AG09319 (cell line): ENCODE measurements at places on chromosomes 2 and 18.

DNA sequence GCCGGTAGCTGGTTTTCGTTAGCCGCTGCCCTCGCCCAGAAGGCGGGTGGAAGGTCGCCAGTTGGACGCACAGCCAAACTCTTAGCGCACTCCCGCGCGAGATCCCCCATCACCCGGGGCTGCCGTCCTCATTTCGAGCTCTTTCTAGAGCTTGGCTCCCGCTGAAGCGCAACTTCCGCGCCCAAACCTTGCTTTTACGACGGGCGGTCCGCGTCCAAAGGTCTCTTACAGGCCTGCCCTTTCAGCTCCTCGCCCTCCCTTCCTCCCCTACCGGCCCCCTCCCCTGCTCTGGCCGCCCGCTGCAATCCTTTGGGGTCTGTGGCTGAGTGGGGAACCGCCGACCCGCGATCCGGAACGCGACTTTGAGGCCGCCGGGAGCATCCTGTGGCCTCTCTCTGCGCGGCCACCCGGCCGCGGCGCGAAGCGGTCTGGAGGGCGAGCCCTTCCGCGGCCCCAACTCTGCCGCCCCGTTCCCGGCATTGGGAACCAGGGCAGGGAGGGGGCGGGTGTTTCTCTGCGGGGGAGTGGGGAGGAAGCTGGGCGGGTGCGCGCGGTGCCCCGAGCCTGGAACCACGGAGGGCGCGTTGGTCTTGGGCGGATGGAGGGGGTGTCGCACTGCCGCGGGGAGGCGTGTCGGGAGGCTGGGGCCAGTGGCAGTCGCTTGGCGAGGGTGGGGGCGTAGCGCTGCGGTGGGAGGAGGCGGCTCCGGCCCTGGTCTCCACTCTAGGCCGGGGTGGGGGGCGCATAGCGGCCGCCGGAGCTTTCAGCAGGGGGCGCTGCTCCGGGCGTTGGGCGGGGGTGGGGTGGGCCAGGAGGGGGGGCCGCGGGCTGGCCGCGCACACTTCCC, at the start of gene GDF7:
Gene GDF7, plus strand, starts transcription at position 841 of the 847 bp plus-strand sequence. CDS start 96 bp downstream, outside the sequence.
- DNase-seq, result no peak

DNA sequence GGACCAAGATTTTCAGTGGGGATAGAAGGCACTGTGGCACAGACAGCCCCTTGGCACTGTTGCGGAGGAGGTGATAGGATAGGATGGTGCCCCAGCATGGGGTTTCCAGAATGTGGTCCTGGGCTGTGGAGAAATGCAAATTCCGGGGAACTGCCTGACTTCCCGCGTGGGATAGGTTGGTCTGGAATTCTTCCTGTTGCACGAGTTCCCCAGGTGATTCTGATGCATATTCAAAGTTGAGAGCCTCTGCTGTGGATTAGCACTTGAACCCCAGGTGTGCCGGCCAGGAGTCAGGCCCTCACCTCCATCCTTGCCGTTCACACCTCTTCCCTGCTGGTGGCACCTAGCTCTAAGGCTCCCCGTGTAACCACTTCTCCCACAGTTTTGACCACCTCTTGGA, 15.5 kb downstream of the NCK2 start:
- DNase-seq, result no peak

- no peak for DNase-seq
These were observed 30.8 kb upstream of the LRRTM4 start for GRCh38 chr2:77552956-77553355.

DNA sequence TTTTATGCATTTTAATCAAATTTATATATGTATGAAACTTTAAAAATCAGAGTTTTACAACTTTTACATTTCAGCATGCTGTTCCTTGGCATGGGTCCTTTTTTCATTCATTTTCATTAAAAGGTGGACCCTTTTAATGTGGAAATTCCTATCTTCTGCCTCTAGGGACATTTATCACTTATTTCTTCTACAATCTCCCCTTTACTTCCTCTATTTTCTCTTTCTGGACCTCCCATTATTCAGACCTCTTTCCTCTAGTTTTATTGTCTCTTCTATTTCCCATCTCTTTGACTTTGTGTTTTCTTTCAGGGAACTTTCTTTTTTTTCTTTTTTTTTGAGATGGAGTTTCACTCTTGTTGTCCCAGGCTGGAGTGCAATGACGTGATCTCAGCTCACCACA, 5.7 kb downstream of the PROC start:
- no peak for DNase-seq

- DNase-seq, result no peak
These were observed 11.8 kb upstream of the CBLN2 start for GRCh38 chr18:72555968-72556367.

DNA sequence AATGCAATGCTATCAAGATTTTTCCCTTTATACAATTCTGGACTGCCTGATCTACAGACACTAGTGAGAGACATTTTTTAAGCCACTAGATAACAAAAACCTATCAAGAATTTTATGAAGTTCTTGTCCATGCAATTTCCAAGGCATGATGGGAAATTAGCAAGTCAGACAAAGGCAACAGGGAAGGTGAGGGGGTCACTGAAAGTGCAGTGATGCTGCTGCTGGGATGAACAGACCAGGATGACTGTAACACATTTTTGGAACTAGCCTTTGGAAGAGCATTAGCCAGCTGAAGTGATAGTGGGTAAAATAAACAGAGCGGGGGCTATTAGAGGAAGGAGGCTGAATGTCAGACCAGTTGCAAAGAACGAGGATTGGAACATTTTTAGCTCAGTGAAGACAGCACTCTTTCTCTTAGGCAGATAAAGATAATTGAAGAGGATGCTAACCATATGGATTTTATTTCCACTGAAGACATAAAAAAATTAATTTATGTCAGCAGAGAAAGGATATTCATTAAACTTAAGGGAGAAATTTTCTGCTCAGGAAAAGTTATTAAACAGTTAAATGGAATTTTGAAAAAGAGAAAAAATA, 17.9 kb downstream of the NRXN1 start:
- DNase-seq, result no peak

DNA sequence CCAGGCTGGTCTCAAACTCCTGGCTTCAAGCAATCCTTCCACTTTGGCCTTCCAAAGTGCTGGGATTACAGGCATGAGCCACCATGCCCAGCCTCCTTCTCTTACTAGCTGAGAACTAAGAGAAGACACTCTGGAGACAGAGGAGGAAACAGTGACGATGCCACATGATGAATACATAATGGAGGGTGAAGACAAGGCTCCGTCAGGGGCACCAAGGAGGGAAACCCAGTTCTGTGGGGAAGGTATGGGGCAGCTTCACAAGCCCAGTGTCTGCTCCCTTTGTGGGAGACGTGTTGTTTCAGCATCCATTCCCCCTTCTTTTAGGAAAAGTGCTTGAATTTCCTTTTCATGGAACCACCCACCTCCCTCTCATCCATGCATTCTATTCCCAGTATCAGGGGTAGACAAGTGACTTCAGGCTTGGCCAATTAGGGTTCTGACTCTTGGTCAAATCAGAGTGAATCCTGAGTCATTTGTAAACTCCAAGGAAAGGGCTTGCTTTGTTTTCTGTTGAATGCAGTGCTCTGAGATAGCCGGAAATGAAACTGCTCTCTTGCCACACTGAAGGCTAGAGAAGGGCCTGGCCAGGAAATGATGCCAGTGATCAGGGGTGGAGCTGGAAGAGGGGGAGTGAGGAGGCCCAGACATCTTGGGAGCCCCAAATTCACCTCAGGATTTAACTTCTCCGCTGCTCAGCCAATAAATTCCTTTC, 23.7 kb downstream of the TMEM127 start:
- no peak for DNase-seq

GRCh38 chr18:36627637-36628036, 201.2 kb downstream of the TPGS2 start:
- no peak for DNase-seq

GRCh38 chr18:13756671-13757070, 30.2 kb downstream of the RNMT start:
- DNase-seq, result no peak

DNA sequence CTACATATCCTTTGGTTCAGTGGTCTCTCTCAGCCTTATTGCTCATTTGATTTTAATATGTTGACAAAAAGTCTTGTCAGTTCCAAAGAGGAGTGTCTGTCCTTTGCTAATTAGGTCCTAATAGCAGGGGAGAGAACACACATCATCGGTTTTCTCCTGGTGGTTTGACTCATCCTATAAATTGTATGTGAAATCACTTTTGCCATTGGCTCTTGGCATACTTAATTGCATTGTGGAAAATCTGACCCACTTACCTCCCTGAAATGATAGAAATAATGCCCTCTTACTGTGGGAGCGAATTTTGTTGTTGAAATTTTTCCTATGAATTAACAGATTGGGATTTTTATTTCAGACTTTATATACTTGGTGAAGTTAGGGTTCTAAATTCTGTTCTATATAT, 58.3 kb downstream of the MTCL1 start:
- no peak for DNase-seq

DNA sequence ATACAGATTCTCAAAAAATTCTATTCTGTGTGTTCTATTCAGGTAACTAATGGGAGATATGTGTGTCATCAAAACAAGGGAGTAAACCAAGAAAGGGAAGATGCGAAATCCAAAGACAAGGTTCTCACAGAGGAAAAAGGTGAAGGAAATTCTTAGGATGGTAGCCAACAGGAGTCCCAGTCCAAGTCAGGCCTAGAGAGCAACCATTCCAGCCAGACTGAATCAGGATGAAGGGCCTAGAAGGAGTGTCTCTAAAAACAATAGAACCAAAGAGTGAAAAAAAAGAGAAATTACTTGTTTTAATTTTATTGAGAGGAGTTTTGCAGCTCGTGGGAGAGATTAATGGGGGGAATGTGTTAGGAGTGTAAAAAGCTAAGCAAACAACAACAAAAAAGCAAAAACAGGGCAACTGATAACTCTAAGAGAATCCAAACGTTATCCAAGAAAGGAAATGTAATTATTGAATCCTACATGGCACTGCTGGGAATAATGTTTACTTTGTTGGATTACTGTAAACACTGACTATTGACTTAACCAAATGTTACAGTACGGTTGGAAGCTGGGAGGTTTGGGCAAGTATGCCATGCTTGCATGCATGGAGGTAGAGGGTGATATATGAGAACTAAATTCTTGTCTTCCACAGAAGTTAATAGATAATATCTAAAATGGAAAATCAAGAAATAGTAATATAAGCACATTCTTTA, 12.3 kb downstream of the MAP3K20 start:
- no peak for DNase-seq

DNA sequence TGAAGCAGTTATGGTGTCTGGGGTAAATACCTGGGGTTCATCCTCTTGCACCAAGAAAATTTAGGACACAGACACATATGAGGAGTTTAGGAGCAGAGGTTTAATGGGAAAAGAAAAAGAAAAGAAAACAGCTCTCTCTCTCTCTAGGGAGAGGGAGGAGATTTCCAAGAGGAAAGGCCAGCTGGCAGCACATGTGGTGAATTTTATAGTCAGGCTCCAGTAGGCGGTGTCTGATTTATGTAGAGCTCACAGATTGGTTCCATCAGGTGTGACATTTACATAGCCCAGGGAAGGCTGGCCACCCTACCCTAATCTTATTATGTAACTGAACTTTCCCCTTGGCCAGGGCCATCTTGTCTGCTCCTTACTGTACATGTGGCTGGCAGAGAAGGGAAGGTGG, 297.5 kb upstream of the RGPD4 start:
- no peak for DNase-seq

- no peak for DNase-seq
These were observed 42.1 kb downstream of the NIFK start for GRCh38 chr2:121694398-121695170.

DNA sequence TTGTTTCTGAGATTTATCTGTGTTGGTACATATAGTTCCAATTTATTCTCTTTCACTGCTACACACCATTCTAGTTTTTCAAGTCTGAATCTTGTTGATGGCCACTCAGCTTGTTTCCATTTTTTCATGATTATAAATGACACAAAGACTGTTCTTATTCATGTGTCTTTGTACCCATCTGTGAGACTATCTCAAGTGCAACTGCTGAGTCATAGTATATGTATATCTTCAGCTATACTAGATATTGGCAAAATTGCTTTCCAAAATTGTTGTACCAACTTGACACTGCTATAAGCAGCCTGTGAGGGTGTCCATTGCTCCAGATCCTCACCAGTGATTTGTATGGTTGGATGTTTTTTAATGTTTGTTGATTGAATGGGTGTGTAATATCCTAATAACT, 37.2 kb upstream of the RTN4 start:
- DNase-seq, result no peak

DNA sequence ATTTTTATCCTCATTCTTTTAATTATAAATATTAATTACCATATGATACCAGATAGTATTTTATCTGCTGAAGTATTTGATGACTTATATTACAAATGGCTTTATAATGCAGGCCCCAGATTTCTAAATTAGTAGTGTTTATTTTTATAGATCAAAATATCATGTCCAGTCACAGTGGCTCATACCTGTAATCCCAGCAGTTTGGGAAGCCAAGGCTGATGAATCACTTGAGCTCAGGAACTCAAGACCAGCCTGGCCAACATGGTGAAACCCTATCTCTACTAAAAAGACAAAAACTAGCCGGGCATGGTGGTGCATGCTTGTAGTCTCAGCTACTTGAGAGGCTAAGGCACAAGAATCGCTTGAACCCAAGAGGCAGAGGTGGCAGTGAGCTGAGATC, 100.1 kb upstream of the ARHGAP15 start:
- DNase-seq, result no peak
